ENCODE measurements at places on chromosomes 7 and 10. TPM values are rescaled to one million over a fixed set of nuclear protein-coding genes. Genes with fewer than 3 reads are reported as not detected.

DNA sequence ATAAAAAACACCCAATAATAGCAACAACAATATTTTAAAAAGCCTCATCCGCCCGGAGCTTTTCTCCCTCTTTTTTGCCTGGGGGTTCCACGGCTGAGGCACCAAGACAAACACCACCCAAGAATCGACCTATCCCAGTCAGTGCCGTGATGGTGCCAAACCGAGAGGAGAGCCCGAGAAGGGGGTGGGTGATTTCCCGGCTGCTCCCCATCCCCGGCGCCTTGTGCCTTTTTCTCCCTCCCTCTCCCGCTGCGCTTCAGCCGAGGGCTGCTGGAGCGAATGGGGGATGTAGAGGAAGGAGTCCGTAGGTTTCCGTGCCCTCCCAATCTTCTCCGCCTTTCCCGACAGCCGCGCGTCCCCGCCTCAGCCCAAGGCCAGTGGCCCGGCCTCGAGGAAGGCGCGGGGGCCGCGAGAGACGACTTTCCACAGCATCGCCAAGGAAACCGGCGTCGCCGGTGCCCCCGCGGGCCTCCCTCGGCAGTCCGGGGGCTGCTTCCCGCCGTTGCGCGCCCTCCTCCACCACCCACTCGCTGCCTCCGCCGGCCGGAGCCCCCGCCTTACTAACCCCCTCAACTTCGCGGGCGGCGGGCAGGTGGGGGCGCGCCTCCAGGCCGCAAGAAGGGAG is 1.3 kb downstream of the EGR2 start:
- no peak for DNase-seq

- no peak for DNase-seq
Measured at GRCh38 chr7:134778941-134779740, at the start of gene CALD1. Gene CALD1, plus strand, starts transcription at chr7:134779634. Its CDS starts 88,100 bp downstream, at chr7:134867734.

DNA sequence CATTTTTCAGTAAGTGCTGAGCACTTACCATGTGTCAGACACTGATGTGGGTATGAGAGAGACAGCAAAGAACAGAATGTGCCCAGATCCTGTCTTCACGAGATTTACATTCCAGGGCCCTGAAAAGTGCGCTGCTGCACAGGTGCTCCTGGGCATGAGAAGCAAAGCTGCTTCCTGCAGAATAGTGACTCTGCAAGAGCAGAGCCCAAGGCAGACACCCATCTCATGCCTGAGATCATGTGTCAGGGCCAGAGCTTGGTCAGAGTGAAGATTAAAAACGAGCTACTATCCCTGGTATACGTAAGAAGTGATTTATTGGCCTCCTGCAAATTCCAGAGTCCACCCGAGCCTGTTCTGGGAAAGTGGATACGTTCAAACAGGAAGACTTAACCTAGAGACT is 824.4 kb downstream of the GRID1 start:
- no peak for DNase-seq

GRCh38 chr7:116434820-116435341 is 64.7 kb upstream of the CAV2 start:
- DNase-seq: no peak

DNA sequence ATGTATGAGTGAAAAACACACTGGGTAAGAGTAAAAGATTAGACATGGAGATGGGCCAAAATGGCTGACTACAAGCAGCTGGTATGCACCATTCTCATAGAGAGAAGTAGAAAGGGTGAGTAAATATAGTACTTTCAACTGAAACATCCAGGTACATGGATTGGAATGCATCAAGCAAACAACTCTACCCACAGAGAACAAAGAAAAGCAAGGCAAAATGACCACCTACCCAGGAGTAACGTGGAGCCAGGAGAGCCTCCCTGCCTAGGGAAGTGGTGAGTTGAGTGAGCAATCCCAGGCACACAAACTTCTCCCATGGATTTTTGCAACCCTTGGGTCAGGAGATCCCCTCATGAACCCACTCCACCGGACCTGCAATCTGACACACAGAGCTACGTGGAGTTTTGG is 212.8 kb downstream of the PTN start:
- DNase-seq: no peak

- no peak for DNase-seq
Measured at GRCh38 chr10:29634764-29635625, at the start of gene SVIL. Gene SVIL, minus strand, starts transcription at chr10:29634971. Its CDS starts 79,913 bp downstream, at chr10:29555058.

DNA sequence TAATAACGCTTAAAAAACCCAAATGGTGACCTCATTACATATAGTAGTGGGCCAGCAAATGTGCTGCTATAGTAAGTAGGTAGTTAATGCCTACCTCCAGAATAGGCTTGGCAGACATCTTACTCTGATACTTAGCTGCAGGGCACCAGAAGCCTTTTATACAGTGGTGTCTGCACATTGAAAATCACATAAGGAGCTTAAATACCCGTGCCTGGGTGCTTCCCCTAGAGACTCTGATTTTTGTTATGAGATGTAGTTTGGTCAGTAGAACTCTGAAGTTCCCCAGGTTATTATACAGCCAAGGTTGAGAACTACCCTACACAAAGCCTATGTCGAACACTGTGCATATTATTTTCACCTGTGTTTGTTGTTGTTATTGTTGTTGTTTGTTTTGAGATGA is 47.2 kb downstream of the ANKIB1 start:
- no peak for DNase-seq

GRCh38 chr7:155058896-155059295 is 11.2 kb upstream of the HTR5A start:
- no peak for DNase-seq

DNA sequence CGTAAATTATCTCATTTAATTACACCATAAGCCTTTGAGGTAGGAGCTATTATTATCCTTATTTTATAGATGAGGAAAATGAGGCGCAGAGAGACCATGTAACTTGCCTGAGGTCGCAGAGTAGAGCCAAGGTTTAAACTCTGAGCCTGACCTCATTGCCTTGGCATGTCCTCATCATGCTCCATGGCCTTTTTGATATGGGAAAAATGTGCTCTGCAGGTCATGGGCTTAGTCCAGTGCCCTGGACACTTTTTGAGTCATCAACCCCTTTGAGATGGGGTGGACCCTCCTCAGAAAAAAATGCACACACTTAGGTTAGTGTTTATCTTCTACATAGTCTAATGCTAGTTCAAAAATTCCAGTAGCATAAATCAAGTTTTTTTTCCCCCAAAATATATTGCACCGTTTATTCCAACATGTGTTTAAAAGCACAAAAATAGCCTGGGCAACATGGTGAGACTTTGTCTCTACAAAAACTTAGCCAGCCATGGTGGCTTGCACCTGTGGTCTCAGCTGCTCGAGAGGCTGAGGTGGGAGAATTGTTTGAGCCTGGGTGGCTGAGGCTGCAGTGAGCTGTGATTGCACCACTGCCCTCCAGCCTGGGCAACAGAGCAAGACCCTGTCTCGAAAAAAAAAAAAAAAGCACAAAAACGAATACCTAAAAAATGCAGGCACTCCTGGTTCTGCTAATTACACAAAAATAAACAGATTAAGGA is 28.6 kb upstream of the TMEM178B start:
- no peak for DNase-seq

DNA sequence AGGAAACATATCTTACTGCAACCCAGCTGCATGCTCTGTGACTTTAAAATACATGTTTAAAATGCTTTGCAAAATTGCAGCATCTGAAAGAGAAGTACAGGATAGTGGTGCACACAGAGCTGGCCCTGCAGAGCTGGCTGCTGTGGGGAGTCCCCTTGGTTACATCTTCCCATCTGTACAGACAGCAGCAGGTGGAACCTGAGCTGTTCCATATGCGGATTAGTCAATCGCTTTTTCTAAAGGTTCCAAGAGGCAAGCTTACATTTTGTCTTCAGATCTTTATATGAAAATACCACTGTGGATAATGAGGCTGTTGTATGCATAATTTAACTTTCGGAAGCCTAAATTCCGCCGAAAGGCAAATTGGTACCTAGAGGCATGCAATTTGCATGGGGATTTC is 444.1 kb downstream of the NRG3 start:
- no peak for DNase-seq

DNA sequence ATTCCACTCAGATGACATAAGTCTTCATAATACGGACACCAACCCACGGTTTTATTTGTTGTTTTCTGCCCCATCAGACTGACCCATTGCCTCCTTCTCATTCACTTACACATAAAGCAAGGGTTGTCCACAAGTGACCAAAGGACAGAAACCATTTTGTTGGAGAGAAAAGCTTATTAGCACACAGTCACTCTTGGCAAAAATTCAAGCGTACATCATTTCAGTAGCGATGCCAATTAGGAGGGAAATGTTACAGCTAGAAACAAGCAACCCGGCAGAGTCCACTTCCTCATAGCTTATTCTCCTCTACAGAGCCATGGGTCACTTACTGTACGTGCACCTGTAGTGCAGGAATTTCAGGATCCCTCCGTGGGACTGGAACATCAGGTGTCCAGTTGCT is 23.0 kb downstream of the ABLIM1 start:
- no peak for DNase-seq

GRCh38 chr10:21110358-21110757 is 213.2 kb upstream of the NEBL start:
- DNase-seq: no peak

DNA sequence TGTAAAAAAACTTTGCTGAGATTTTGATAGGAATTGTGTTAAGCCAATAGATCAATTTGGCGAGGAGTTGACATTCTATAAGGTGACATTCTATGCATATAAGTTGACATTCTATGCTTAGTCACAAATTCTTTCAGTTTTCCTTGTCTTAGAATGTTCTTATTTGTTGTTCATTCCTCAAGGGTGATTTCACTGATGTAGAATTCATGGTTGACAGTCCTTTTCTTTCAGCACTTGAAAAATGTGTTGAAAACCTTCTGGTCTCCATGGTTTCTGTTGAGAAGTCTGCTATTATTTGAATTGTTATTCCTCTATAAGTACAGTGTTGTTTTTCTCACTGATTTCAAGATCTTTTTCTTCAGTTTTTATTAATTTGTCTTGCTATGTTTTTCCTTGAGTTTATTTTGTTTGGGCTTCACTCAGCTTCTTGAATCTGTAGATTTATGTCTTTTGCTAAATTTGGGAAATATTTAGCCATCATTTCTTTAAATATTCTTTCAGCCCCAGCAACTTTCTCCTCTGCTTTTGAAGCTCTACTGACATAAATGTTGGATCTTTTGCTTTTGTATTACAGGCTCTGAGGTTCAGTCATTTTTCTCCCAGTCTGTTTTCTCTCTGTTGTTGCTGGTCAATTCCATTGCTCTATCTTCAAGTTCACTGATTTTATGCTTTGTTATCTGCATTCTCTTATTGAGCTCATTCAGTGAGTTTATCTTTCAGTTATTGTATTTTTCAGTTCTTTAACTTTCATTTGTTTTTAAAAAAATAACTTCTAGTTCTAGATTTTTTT is 154.9 kb downstream of the SDK1 start:
- DNase-seq: no peak

The IQUB gene
- not detected for total RNA-seq

The ZFAND4 gene
- total RNA-seq: 11.0 TPM

The PLEKHS1 gene
- total RNA-seq: not detected

The FIS1 gene
- total RNA-seq: 137 TPM

The KLF14 gene
- total RNA-seq: not detected
